SJCRH30 (cell line): ENCODE measurements at places on chromosomes 5 and 9.
A peak's percentile ranks its signal among the peaks of the same experiment; 100 is the strongest.

GRCh38 chr9:127541865-127542264 lies 70.2 kb upstream of the STXBP1 start:
- no peaks in the 10 kb centered on the region for H3K27me3 ChIP-seq
- H3K27ac ChIP-seq = peak overlapping the region; percentile 84
- H3K4me1 ChIP-seq = peaks cover 56% of the 10 kb centered on the region
- no peak overlapping the region for H3K4me3 ChIP-seq

GRCh38 chr5:36152324-36153297 lies 700 bp downstream of the SKP2 start:
- no peaks in the 10 kb centered on the region for H3K27me3 ChIP-seq
- H3K27ac ChIP-seq = peak overlapping the region; percentile 96
- H3K4me3 ChIP-seq = peak overlapping the region; percentile 87
- H3K36me3 ChIP-seq = peaks cover 46% of the 10 kb centered on the region
- peaks cover 27% of the 10 kb centered on the region for H3K4me1 ChIP-seq

DNA sequence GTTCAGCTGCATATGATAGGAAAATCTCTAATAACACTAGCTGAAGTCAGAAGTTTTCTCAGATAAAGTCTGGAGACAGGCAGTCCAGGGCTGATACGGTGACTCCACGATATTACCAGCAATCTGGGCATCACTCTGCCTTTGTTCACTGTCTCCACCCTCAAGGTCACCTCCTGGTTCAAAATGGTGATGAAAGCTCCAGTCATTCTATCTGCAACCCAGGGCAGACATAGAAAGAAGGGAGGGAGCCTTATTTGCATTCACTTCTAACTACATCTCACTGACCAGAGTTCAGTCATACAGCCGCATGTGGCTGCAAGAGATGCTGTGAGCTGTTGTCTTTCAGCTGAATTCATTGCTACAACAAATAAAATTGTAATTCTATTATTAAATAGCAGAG lies 22.4 kb upstream of the GPR151 start:
- DNase-seq = no peak
- H3K4me1 ChIP-seq = no peaks in the 10 kb centered on the region
- no peak overlapping the region for H3K27ac ChIP-seq
- peaks cover 6% of the 10 kb centered on the region for H3K27me3 ChIP-seq
- H3K36me3 ChIP-seq = no peaks in the 10 kb centered on the region

DNA sequence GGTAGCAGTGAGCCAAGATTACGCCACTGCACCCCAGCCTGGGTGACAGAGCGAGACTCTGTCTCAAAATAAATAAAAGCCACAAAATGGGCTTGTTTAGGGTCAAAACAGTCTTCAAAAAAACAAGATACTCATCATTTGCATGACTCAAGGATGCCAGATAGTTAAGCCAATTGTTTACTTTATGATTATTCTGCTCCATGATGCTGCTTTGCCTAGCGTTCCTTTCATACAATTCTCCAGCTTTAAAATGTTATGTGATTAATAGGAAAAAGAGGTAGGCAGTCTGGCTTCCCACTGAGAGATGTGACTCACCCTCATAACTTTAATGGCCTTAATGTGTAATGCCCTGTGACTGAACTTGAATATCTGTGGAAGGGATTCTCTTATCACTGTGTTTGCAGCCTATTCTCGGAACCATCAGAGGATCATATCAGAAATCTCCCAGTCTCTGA lies 364.6 kb upstream of the TRPC7 start:
- DNase-seq = no peak
- no peaks in the 10 kb centered on the region for H3K36me3 ChIP-seq
- no peaks in the 10 kb centered on the region for H3K27me3 ChIP-seq
- no peak overlapping the region for H3K27ac ChIP-seq
- no peak overlapping the region for H3K4me3 ChIP-seq
- no peaks in the 10 kb centered on the region for H3K4me1 ChIP-seq

DNA sequence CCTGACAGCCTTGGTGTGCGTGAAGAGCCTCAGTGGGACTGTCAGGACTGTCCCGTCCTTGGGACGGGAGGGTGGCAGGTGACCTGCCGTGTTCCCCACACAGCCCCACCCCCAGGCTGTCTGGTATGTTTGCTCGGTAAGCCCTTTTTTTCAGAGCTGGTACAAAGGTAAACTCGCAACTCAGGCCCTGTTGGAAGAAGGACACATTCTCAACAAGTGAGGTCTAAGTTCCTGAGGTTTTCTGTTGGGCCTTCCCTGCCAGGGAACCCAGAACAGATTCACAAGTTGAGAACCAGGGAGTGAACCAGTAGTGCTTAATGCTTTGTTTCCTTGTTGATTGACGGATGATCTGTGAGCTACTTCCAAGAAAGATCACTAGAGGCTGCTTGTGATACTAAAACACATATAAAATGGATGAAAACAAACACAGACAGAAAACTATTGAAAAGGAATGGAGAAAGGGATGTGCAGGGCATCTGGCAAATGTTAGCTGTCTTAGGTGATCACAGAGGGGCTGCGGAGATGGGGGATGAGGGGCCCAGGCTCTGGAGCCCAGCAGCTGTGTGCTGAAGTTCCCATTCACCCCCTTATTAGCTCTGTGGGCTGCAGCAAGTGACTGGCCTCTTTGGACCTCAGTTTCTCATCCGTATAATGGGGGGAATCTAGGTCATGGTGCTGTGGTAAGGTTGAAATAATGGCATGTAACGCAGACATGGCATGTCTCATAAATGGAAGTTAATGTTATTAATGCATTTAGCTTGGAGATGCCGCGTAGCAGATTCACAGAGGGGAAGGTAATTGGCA lies 2.7 kb downstream of the NDST1 start:
- H3K4me1 ChIP-seq = peaks cover 71% of the 10 kb centered on the region
- H3K27ac ChIP-seq = no peak overlapping the region
- no peak for DNase-seq
- H3K36me3 ChIP-seq = no peaks in the 10 kb centered on the region
- H3K27me3 ChIP-seq = no peaks in the 10 kb centered on the region

DNA sequence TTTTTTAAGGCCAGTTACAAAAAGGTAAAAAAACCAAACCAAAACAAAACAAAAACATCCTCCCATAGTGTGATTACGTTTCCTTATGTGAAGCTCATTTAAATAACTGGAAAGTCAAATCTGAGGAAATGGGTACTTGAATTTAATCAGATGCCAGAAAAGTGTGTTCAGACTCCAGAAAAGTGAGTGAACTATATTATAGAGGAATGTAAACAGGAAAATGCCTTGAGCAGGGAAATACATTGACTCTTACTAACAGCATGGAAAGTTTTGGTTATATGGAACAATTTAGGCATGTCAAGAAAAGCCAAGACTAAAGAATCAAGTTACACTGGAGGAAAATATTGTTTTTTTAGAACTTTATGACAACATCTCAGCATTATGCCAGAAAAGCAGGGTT lies 37.8 kb upstream of the RNF20 start:
- no peak for DNase-seq
- H3K4me3 ChIP-seq = no peak overlapping the region
- peaks cover 11% of the 10 kb centered on the region for H3K4me1 ChIP-seq
- H3K27ac ChIP-seq = no peak overlapping the region

GRCh38 chr9:9920425-9921060 lies 692.3 kb downstream of the PTPRD start:
- no peaks in the 10 kb centered on the region for H3K27me3 ChIP-seq
- H3K27ac ChIP-seq = no peak overlapping the region
- H3K4me1 ChIP-seq = no peaks in the 10 kb centered on the region
- H3K36me3 ChIP-seq = no peaks in the 10 kb centered on the region

- no peak for DNase-seq
- H3K36me3 ChIP-seq = no peaks in the 10 kb centered on the region
- H3K27me3 ChIP-seq = no peaks in the 10 kb centered on the region
- no peak overlapping the region for H3K4me3 ChIP-seq
These were observed 89.3 kb downstream of the GAS1 start for GRCh38 chr9:86858009-86858408.

DNA sequence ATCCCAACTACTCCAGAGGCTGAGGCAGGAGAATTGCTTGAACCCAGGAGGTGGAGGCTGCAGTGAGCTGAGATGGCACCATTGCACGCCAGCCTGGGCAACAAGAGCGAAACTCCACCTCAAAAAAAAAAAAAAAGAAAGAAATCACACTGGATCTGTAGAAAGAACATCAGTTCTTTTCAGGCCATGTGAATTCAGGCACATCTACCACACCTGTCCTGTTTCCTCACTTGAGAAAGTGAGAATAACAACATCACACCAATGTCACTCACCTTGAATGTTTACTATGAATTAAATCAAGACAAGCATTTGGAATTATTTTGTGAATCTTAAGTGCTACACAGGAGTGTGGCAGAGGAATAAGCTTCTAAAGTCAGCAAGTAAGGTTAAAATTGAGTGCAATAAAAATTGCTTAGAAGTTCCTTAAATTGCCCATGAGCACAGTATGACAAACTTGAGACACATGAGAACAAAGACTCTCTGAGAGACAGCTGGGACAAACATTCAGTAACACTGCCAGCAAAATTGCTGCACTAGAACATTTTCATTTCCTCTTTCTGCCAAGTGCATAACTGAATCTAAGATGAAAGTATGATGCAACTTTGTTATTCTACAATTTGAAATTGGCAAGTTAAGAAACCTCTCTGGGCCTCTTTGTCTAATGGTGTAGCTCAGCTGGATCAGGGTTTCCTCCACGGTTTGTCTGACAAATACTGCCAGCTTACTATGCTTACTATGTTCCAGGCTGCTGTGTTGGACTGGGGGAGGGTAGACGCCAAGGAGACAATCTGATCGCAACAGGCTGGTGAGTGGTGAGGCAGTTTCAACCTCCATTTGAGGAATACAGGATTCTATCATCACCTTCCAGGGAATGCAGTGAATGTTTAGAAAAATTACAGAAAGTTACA lies 1.9 kb upstream of the RIC1 start:
- H3K36me3 ChIP-seq = no peaks in the 10 kb centered on the region
- H3K4me1 ChIP-seq = 0 out of 2 replicates have a peak, but pooled peaks cover 5% of the 10 kb centered on the region
- peak; percentile 20 for DNase-seq

GRCh38 chr9:116647515-116647809 lies 39.6 kb upstream of the TRIM32 start:
- no peaks in the 10 kb centered on the region for H3K4me1 ChIP-seq
- no peak for DNase-seq
- H3K27me3 ChIP-seq = no peaks in the 10 kb centered on the region
- no peak overlapping the region for H3K4me3 ChIP-seq

DNA sequence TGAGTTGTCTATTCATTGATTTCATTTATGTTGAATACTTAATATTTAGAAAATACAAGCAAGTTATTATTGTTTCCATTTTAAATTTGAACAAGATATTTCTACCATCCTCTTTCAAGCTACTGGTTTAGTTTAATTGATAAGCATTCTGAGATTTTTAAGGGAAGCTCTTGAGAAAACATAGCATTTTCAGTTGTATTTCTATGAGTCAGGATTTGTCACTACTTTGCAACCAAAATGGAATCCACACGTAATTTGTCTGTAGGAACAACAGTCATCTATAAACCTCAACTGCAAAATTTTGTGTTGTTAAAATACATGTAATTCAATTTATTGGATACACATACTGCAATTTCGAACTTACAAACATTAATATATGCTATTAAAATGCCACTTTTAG lies 74.0 kb downstream of the PRR16 start:
- H3K27ac ChIP-seq = no peak overlapping the region
- no peaks in the 10 kb centered on the region for H3K36me3 ChIP-seq
- H3K4me3 ChIP-seq = no peak overlapping the region

DNA sequence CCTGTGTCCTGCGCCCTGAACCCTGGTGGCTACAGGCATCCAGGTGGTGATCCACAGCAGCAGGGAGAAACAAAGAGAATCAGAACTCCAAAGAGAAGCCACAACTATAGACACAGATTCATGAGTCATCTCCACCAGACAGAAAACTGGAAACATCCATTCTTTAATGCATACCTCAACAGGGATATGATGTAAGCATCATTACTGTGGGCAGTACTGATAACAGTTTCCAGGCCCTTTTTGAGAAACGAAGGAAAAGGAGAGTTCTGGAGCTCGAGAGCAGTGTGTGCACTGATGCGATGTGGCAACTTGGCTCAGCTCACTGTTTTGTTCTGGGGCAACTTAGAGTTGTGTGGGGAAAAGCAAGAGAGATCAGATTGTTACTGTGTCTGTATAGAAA lies 215.6 kb upstream of the ADAMTS16 start:
- DNase-seq = no peak
- H3K36me3 ChIP-seq = no peaks in the 10 kb centered on the region
- H3K4me1 ChIP-seq = no peaks in the 10 kb centered on the region
- H3K27ac ChIP-seq = no peak overlapping the region
- H3K4me3 ChIP-seq = no peak overlapping the region
- H3K27me3 ChIP-seq = no peaks in the 10 kb centered on the region

DNA sequence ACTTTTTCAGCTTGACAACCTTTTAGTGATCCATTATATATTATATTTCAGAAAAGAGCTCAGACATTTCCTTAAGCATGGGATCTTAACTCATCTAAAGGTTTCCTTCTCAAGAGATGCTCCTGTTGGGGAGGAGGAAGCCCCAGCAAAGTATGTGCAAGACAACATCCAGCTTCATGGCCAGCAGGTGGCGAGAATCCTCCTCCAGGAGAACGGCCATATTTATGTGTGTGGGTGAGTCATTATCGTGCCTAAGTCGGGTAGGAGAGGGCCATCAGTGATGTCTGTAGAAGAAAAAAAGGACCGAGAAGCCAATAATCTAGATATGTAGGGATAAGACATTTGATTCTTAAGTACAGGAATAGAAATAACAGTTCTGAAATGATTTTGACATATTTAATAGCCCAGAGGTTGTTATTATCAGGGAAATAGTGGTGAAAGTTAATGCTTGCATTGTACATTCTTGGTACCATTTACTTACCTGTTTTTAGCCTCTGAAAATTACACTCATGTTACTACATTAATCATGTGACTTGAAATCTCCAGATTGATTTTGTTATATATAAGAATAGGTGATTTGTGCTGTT lies 28.2 kb downstream of the MTRR start:
- H3K27ac ChIP-seq = no peak overlapping the region
- H3K36me3 ChIP-seq = peaks cover 20% of the 10 kb centered on the region
- no peak overlapping the region for H3K4me3 ChIP-seq
- no peaks in the 10 kb centered on the region for H3K27me3 ChIP-seq

DNA sequence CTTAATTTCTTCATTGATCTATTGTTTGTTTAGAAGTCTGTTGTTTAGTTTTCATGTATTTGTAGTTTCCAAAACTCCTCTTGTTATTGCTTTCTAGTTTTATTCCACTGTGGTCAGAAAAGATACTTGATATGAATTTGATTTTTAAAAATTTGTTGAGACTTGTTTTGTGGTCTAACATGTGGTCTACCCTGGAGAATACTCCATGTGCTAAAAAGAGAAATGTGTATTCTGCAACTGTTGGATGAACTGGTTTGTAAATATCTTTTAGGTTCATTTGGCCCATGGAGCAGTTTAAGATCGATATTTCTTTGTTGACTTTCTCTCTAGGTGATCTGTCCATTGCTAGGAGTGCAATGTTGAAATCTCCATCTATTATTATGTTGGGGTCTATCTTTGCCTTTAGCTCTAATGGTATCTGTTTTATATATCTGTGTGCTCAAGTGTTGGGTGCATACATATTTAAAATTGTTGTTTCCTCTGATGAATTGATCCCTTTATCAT lies 150.6 kb upstream of the ATP10B start:
- H3K27ac ChIP-seq = no peak overlapping the region
- H3K4me1 ChIP-seq = no peaks in the 10 kb centered on the region
- no peaks in the 10 kb centered on the region for H3K27me3 ChIP-seq
- H3K36me3 ChIP-seq = no peaks in the 10 kb centered on the region
- no peak for DNase-seq
- no peak overlapping the region for H3K4me3 ChIP-seq
